Lower leg skin (tissue), 4 donors: ENCODE measurements at places on chromosomes 2 and 18. TPM values are rescaled to one million over a fixed set of nuclear protein-coding genes. Genes with fewer than 3 reads are reported as not detected.

The LOXL3 gene
- total RNA-seq, result 0.17 TPM

The FEV gene
- not detected for total RNA-seq

The MEP1B gene
- not detected for total RNA-seq

The ABCG5 gene
- not detected for total RNA-seq

The ITGB6 gene
- total RNA-seq, result 7.5 TPM

The ITGAV gene
- total RNA-seq, result 84.7 TPM
